ENCODE measurements at places on chromosomes 5 and 9.

DNA sequence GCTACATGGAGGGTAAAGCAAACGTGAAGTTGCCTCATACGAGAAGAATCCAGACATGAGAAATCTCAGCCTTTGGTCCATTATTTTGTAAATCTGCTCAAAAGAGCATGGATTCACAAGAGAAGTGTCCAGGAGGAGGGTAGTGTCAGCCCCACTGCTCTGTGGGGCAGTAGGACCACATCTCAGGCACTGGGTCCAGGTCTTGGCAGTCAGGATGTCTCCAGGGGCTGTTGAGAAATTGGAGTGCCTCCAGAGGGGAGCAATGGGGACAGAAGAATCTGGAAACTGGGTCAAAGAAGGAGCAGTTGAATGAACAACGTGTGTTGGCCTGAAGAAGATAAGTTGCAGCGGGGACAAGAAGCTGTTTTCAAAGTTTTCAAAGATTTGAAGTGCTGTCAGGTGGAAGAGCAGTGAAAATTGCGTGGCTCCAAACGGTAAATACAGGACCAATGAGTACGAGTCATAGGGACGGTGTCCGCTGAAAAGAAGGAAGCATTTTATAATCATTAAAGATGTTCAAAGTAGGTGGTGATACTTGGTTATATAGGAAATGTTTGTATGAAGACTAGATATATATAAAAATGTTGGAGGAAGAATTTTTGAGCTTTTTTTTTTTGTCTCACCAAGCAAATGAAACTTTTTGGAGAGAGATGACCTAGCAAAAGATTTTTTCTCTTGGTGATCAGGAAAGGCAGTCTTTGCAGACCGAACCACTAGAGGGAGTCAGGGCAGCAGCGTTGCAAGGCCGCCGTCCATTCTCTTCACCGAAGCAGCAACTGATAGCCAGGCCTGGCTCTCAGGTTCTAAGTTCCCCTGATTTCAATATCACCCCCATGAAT lies 57.1 kb upstream of the ZBED3 start:
- peak; percentile 61 for DNase-seq

DNA sequence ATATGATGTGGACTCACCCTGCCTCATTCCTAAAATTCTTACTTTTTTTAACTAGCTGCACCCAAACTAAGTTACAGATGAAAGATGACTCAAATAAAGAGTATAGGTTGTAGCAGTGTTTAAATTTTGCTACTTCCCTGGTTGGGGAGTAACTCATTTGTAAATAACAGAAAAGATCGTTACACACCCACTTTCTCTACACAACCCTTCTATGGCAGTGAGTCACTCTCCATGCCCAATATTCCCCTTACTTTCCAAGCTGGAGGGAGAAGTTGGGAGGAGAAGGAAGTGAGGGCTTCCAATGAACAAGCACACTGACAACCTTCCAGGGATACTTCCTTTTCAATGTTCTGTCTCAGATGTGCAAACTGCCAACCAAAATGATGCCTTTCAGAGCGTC lies 1.9 kb downstream of the RASEF start:
- peak; percentile 46 for DNase-seq

- DNase-seq = no peak
Observed at GRCh38 chr9:19050637-19051591, 1.7 kb downstream of the RRAGA start.

GRCh38 chr5:169226895-169227294 lies 74.0 kb downstream of the SLIT3 start:
- no peak for DNase-seq

- peak; percentile 35 for DNase-seq
Observed at GRCh38 chr5:82707741-82708140, 369.5 kb downstream of the TMEM167A start.

- no peak for DNase-seq
Observed at GRCh38 chr9:108983885-108984284, 29.4 kb downstream of the CTNNAL1 start.

GRCh38 chr9:99141849-99142248 lies 36.9 kb downstream of the TGFBR1 start:
- no peak for DNase-seq

All from RPMI7951 (cell line).